ENCODE measurements at places on chromosomes 1 and 21.

- no peak for DNase-seq
Observed at GRCh38 chr21:26935977-26936376, 30.9 kb downstream of the ADAMTS5 start.

DNA sequence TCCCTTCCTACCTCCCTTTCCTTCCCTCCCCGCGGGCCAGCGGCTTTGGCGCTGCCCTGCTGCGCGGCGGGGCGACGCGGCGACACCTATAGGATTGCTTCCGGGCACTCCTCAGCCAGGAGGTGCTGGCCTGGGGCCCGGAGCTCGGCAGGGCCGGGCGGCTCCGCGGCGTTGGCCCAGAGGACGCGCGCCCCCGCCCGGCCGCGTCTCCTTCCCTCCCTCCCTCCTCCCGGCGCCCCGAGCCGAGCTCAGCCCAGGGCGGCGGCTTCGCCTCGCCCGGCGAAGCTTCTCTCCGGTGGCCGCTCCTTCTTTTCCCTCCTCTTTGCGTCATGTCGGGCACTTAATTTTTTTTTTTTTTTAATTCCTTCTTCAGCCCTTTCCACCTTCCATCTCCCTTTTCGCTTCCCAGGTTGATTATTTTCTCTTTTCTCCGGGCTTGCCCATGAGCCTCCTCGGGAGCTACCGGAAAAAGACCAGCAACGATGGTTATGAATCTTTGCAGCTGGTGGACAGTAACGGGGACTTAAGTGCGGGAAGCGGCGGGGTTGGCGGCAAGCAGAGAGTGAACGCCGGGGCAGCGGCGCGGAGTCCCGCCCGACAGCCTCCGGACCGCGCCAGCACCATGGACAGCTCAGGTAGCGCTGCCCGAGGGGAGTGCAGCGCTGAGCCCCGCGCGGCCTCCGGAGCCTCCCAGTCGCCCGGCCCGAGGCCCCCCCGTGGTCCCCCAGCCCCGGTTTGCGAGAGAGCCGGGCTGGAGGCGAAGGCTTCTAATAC, at the start of gene DNAJC6:
TSS of gene DNAJC6 (plus strand) at position 240 of the 774 bp plus-strand sequence. CDS start at position 443, 203 bp downstream.
- peak; percentile 42 for DNase-seq

- DNase-seq: no peak
Observed at GRCh38 chr1:6918925-6919511, 133.8 kb downstream of the CAMTA1 start.

- DNase-seq: no peak
Observed at GRCh38 chr21:18524097-18524880, 120.7 kb upstream of the TMPRSS15 start.

- DNase-seq: peak; percentile 79
Observed at GRCh38 chr1:212928323-212929291, 21.7 kb upstream of the VASH2 start.

DNA sequence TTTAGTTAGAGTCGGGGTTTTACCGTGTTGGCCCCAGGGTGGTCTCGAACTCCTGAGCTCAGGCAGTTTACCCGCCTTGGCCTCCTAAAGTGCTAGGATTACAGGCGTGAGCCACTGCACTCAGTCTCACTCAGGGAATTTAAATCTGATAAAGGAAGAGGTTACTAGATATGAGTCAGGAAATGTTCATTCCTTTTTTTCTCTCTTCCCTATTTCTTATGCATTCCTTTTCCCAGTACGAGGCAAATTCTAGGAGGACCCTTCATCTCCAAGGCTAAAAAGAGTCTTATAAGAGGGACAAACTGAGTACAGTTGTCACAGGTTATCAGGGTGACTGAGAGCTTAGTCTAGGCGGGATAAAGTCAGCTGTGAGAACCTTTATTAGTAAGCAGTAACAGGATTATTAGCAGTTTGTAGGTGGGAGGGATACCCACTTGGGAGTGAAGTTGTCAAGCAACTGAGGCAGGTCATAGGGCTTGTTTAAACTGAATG, 9.1 kb downstream of the MACF1 start:
- DNase-seq: no peak

DNA sequence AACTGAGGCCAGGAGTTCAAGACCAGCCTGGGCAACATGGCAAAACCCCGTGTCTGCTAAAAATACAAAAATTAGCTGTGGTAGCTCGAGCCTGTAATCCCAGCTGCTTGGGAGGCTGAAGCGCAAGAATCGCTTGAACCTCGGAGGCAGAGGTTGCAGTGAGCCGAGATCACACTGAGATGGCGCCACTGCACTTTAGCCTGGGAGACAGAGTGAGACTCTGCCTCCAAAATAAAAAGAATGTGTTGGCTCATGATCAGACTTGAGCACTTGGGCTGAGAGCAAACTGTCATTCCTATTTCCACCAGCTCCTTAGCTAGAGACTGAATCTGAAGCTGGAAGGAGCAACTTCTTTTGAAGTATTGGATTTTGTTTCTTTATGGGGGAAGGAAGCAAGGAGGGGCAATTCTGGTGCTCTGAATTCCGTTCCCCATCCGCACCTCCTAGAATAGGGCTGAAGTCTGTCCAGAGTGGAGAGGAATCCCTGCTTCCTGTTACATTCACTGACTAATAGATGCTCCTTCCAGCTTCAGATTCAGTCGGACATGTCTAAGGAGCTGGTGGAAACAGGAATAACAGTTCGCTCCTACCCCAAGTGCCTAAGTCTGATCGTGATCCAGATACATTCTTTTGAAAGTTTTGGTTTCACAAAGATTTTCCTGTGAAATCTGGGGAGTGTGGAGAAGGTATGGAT, 3.8 kb downstream of the ZNF672 start:
- DNase-seq: peak; percentile 62

DNA sequence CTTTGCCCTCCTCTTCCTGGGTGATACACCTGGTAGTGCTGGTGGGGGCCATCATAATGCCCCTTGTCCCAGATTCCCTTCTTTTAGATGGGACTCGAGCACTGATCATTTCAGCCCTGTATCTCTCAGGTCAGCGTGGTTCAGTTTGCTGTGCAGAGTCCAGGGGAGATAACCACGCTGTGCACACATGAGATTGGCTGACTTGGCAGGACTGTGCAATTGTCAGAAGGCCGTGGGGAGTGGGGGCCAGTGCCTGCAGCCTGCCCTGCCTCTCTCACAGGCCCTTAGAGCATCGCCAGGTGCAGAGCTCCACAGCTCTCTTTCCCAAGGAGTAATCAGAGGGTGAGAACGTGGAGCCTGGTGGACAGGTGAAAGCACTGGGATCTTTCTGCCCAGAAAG, 15.2 kb downstream of the EPHX1 start:
- DNase-seq: no peak

DNA sequence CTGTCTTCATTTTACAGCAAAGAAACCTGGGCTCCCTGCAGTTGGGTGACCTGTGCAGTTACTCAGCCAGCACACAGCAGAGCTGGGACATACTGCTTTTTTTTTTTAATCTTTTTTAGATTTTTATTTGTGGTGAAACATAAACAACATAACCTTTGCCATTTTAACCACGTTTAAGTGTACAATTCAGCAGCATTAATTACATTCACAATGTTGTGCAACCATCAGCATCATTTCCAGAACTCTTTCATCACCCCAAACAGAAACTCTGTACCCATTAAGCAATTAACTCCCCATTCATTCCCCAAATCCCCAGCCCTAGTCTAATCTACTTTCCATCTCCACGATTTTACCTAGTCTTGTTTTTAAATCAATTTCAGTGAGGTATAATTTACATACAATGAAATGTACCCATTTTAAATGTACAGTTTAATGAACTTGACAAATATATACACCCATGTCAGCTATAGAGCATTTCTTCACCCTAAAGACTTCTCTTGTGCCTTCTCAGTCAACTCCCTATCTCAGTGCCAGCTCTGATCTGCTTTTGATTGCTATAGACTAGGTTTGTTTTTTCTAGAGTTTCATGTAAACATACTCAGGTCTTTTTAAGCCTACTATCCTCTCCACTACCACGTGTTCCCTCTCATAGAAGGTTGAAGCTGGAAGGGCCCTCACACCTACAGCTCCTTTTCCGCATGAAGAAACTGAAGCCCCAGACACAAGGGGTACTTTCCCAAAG, 37.8 kb upstream of the C8B start:
- DNase-seq: no peak

DNA sequence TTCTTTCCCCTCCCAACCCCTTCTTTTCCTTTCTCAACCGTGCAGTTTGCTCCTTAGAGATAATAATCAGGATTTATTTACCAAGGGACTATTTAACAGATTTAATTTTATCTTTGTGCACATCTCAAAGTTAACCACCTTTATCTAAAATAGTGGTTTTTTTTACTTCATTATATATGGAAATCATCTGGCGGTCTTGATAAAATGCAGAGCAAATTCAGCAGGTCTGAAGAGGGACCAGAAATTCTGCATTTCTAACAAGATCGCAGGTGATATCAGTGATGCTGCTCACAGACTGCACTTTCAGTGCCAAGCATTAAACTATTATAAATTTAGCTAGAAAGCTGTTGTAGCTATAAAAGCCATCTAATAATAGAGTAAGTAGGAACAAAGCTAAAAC, 83.4 kb upstream of the NEGR1 start:
- DNase-seq: no peak

- DNase-seq: no peak
Observed at GRCh38 chr1:103273106-103273505, 164.8 kb upstream of the COL11A1 start.

DNA sequence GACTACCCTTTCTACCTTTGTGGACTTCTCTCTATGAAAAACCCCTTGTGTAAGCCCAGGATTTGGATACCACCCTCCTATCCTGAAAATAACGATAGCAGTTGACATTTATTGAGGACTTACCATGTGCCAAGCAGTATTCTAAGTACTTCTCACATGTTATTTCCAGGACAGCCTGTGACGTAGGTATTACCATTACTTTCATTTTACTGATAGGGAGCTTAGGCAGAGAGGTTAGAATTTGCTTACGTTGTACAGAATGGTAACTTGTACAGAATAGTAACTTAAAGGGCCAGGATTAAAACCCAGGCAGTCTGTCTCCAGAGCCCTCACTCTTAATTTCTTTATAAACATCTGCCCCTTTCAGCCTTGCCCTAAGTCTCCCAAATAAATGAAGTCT, 138.3 kb downstream of the NTMT2 start:
- no peak for DNase-seq

DNA sequence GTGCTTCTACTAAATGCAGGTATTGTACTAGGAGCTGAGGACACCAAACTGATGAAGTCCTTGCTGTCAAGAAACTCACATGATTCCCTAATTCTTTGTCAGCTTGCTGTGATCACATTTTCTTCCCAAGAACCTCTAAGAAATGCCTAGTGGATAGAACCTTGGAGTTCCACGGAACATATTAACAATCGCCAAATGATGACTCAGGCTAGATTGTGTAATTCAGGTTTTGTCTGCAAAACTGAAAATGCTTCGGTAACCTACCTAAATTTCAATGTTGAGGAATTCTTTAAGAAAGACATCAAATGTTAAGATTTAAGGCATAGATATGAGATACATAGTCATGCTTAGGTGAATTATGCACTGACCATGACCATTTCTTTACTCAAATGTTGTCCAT, 1.7 kb upstream of the GADD45A start:
- DNase-seq: no peak

DNA sequence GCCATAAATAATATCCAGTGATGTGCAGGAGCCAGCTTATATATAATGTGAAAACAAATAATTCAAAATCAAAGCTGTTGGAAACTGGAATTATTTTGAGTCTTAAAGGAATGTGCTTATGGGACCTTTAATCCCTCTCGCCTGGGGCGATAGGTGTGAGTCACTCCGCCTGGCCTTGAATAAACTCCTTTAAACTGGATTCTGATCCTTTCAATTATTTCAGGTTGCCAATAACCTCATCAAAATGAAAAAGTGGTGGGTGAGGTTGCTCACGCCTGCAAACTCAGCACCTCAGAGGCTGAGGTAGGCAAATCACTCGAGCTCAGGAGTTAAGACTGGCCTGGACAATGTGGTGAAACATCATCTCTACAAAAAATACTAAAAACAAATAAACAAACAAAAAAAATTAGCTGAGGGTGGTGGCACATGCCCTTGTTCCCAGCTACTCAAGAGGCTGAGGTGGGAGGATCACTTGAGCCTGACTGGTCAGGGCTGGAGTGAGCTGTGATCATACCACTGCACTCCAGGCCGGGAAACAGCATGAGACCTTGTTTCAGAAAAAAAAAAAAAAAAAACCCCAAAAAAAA, 11.4 kb upstream of the SLC2A5 start:
- peak; percentile 91 for DNase-seq

DNA sequence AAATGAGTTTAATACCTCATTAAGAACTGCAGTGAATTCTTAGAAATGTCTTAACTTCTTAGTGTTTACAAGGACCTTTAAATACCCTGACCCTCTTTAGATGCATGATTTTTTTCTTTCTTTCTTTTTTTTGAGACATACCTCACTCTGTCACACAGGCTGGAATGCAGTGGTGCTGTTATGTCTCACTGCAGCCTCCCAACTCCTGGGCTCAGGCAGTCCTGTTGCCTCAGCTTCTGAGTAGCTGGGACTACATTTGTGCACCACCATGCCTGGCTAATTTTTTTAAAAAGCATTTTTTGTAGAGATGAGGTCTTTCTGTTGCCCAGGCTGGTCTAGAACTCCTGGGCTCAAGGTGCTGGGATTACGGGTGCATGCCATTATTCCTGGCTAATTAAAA, 191.8 kb downstream of the RPS6KC1 start:
- no peak for DNase-seq

- DNase-seq: no peak
Observed at GRCh38 chr1:109299558-109300343, 7.1 kb downstream of the MYBPHL start.

DNA sequence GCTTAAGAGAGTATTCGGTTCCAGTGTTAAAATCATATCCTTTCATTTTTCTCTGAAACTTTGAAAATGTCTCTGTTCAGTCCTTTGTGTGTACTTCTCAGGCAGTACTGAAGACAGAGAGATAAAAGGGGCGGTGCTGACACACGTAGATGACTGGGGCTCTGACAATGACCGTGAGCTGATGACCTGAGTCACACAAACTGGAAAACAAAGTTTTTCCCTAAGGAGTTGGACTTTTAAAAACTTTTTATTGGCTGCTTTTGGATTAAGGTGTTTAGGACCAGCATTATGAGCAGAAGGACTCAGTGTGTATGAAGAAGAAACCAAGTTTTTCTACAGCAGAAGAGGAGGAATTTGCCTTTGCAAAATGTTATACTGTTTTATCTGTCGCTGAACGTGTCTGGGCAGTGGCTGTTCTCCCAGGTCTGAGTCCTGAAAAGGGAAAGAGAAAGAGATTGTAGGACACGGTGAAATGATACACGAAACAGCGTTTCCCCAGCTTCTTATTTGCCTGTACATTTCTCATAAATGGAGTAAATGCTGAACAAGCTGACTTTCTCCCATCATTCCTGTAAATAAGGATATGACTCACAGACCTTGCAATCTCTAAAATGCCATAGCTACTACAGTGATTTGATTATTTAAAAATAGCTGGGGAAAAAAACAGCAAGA, 51.5 kb downstream of the MAP3K7CL start:
- DNase-seq: no peak

DNA sequence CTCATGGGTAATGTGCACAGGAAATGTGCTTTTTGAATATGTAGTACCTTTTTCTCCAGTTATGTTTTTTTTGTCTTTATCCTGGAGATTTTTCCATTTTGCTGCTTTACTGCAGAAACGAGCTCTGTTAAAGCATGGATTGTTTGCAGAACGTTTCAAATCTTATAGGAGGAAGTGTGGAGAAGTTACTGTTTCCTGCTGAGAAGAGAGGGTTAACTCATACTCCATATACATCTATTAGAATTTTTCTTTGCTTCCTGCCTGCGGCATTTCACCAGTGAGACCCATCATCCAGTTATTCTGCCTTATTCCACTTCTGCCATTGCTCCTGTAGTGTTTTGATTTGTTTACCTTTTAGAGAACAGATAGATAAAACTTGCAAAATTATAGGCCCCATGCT, 2.0 kb downstream of the RPRD2 start:
- no peak for DNase-seq
